Stimulated activated CD4-positive, alpha-beta T cell treated with anti-CD3 and anti-CD28 coated beads, TNF-alpha, amount 100 ng/mL, for 1 hour (primary cell): ENCODE measurements at places on chromosomes 5 and 9.

DNA sequence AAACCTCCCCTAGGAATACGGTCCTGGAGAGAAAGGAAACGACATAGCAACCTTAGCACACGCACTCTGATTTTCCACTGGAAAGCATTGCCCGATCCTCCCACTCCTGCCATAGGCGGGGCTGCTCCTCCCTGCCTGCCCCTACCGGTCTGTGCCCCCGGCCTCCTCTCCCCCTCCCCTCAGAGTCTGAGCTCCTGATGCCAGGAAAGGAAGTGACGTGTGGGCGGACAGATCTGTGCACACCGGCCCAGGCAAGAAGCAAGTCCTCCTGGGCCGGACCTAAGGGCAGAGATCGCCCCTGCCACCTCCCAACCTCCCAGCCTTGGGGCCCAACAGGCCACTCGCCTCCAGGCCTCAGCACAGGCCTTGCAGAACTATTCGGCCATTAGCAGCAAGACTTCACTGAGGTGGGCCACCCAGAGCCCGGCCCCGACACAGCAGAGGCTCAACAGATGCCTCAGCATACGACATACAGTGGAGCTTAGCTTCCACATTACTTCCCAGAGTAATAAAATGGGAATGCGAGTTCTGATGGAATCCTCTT is 7.2 kb downstream of the NINJ1 start:
- DNase-seq, result no peak

- no peak for DNase-seq
Observed at GRCh38 chr9:100397529-100398266, 29.2 kb upstream of the MSANTD3 start.

- DNase-seq, result no peak
Observed at GRCh38 chr9:114314256-114314867, 8.5 kb upstream of the ORM1 start.

DNA sequence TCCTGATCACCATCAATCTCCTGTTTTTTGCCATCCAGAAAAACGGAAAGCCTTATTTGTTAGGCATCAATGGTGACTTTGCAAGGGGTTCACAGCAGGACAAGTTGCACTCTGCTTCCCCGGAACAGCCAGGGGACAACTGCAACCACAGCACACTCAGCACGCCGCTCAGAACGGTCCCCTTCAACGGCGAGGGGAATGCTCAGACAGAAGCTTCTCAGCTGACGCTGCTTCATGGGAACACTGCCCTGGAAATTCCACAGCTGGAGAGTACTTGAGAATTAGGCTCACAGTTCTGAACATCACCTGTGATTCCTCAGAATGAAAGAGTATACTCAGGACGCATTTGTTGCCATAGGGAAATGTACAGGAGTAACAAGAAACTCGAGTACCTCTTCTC is 40.1 kb upstream of the PLPP6 start:
- DNase-seq, result no peak

DNA sequence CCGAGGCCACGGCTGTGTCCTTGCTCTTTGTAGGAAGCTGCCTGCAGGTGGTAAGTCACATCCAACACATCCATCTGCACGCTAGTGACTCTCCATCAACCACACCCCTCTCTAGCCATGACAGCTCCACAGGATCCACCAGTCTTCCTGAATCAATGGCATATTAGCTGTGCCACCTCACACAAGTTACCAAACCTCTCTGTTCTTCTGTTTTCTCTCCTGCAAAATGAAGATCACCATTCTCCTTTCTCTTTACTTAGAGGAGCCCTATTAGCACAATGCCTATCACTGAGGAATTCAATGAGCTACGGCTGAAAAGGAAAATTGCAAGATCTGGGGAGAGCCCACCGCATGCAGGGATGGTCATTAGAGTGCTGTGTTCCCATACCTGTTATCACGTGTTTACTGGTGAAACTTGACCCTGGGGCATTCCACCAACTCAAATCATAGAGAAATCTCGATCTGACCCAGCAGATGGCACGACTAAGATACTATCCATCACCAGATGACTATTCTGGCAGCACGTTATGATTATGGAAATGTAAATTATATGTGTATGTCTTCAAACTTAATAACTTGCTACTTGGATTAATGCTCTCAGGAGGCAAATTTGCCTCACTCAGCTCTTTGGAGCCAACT is 20.9 kb downstream of the WHRN start:
- DNase-seq, result no peak

GRCh38 chr9:133341369-133342068 is 5.5 kb upstream of the SURF6 start:
- no peak for DNase-seq

GRCh38 chr5:173318881-173319620 is 9.2 kb downstream of the STC2 start:
- DNase-seq, result no peak

DNA sequence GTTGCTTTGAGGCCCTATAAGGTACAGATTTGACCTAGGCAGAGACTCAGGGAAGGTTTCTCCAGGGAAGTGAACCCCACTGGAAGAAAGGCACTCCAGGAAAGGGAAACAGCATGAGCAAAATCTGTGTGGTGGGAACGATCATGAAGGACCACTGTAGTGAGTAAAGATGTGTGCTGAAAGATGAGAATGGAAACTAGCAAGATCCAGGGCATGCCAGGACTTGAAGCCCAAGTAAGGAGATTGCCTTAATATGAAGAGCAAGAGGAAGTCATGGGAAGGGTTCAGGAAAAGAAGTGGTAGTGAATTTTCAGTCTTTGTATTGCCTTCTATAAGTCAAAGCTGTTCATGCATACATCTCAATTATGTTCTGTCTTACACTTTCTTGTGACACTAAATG is 55.2 kb upstream of the SLIT3 start:
- no peak for DNase-seq

GRCh38 chr5:168670881-168671575 is 91.9 kb upstream of the PANK3 start:
- DNase-seq, result no peak

- DNase-seq, result no peak
Observed at GRCh38 chr9:126465977-126466376, 139.3 kb downstream of the MVB12B start.

DNA sequence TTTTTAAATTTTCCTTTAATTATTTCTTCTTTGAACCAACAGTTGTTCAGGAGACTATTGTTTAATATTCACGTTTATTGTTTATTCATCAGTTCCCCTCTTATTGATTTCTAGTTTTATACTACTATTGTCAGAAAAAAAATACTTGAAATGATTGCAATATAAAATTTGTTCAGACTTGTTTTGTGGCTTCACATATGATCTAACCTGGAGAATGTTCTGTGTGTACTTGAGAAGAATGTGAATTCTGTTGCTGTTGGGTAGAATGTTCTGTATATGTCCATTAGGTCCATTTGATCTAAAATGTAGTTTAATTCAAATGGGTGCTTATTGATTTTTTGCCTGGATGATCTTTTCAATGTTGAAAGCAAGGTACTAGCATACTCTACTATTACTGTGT is 408.7 kb upstream of the RIOK2 start:
- DNase-seq, result no peak

- DNase-seq, result no peak
Observed at GRCh38 chr5:151682240-151682639, 4.5 kb downstream of the SPARC start.

- no peak for DNase-seq
Observed at GRCh38 chr9:94929369-94929756, 202.9 kb downstream of the AOPEP start.

DNA sequence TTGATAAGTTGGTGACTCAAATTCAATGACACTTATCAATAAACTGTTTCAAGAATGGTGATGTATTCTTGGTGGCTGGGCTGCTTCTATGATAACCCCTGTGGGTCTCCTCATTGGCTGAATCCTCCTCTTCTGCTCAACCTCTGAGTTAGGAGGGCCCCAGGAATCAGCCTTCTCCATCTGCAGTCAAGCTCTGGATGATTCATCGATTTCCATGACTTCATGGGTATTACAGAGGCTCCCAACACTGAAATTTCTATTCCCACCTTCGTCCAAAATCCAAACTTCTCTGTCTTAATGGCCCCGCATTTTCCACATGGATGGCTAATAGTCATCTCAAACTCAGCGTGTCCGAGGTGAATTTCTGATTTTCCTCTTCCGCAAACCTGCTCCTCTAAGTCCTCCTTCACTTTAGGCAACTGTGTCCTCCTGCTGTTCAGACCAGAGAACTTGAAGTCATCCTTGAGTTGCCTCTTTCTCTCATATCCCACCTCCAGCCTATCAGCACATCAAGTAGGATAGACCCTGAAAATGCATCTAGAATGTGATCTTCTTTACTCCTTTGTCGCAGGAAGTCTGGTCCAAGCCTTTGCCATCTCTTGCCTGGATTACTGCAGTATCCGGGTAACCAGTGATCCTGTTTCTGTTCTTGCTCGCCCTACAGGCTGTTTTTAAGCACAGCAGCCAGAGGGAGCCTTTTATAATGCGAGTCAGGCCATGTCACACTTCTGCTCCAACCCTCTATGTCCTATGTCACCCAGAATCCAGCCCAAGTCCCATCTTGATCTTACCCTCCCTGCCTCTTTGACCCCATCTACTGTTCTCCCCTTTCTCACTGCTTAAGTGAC is 41.4 kb upstream of the IL7R start:
- no peak for DNase-seq

DNA sequence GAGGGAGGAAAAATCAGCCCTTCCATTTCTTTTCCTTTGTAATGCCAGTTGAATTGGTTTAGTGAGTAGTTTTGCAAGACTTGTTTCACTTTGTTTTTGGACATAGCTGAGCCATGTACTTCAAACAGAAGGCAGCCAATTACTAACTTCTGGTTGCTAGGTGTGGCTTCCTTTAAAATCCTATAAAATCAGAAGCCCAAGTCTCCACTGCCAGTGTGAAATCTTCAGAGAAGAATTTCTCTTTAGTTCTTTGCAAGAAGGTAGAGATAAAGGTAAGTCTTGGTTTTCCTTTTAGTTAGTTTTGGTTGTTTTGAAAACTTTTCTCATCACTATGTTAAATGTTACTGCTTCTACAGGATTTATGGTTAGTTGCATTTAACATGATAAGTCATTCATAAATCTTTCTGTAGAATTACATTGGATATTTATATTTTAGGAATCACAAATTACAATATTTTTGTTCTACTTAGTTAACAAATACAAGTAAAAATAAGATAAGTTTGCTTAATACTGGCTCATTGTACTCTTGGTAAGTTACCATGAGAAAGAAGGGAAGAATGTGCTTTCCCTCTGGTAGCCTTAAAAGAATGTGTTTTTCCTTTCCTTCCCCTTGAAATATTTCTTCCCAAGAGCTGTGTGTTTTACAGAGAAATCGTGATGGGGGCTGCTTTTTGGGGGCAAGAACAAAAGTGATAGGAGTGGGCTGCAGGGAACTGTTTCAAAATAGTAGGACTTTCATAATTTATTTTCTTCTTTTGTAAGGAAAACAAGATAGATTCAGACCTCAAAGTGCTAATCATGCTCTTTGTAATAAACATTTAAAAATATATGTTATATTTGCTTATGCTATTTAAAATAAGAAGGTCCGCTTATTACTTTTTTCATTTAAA is at the start of gene ANXA1:
Gene ANXA1, plus strand, starts transcription at position 213 of the 890 bp plus-strand sequence. CDS start 6,671 bp downstream, outside the sequence.
- no peak for DNase-seq

- DNase-seq, result no peak
Observed at GRCh38 chr5:148561801-148562311, 92.5 kb downstream of the HTR4 start.

- DNase-seq, result no peak
Observed at GRCh38 chr9:18255747-18256146, 218.2 kb upstream of the ADAMTSL1 start.

- no peak for DNase-seq
Observed at GRCh38 chr5:151772846-151773561, 1.2 kb downstream of the G3BP1 start.
